ENCODE measurements at places on chromosomes 6 and 20.

DNA sequence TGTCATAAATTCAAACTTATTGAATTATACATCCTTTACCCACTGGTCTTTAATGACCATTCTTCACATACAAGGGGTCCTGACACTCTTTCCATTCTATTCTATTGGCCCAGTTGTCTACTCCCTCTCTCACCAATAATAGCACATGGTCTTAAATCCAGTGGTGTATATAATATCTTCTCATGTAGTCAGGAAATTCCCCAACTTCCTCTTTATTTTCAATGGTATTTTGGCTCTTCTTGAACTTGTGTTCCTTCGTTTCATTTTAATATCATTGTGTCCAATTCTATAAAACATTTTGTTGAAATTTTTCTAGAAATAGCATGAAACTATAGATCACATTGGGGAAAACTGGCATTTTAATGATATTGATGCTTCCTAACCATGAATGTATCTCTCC is 36.8 kb downstream of the PSMB9 start:
- no peak for DNase-seq

- no peak for DNase-seq
Observed at GRCh38 chr20:62906647-62907375, 19.5 kb downstream of the DIDO1 start.

- DNase-seq = no peak
Observed at GRCh38 chr20:63322933-63323273, 29.9 kb downstream of the COL20A1 start.

GRCh38 chr6:98967616-98968015 is 19.9 kb upstream of the FBXL4 start:
- DNase-seq = no peak

GRCh38 chr6:100216760-100217159 is 222.7 kb upstream of the MCHR2 start:
- DNase-seq = no peak

DNA sequence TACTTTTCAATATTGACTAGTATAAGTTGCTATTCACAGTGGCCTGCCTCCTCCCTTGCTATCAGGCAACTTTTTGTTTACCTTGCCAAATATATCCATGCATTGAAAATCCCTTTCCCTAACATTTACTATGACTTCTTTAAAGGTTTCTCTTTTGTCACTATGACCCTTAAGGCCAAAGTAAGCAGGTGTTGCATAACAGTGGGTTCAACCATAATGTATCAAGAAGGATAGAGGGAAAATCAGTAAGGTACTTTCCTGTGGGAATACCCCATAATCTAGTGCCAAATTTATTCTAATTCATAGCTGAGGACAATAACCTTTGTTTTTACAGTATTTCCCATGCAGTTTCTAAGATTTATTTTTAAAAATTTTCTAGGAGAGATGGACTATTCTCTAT is 527.6 kb downstream of the CDKAL1 start:
- no peak for DNase-seq

DNA sequence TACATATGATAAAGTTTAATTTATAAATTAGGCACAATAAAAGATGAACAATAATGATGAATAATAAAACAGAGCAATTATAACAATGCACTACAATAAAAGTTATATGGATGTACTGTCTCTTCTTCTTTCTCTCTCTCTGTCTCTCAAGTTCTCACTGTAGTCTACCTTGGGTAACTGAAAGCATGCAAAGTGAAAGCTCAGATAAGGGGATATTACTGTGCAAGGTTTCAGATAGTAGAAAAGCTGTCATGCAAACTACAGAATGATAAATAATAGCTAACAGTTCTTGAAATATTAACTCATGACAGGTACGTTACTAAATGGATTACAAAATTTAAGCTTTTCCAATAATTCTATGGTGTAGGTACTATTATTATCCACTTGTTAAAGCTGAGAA is 311.9 kb upstream of the PRDM1 start:
- DNase-seq = no peak

DNA sequence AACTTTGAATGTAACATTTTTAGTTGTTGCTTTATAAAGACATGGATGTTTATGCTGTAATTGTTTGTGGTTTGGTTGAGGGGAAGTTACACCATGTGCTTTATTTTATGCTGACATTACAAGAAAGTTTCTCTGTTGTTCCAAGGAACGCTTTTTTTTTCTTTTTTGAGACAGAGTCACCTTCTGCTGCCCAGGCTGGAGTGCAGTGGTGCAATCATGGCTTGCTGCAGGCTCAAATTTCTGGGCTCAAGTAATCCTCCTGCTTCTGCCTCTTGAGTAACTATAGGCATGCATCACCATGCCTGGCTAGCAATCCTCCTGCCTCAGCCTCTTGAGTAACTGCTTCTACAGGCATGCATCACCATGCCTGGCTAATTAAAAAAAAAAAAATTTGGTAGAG is 21.0 kb upstream of the IFNGR1 start:
- no peak for DNase-seq

GRCh38 chr20:64041040-64041780 is 5.2 kb downstream of the C20orf204 start:
- DNase-seq = no peak

DNA sequence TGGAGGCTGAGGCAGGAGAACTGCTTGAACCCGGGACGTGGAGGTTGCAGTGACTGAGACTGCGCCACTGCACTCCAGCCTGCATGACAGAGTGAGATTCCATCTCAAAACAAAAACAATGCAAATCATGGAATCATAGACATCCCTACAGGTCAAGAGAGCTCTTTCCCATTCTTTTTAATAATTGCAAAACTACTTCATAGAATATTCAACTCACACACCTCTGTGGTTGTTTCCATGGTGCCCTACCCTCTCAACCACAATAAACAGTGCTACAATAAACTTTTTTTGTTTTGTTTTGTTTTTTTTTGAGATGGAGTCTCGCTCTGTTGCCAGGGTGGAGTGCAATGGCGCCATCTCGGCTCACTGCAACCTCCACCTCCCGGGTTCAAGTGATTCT is 11.8 kb upstream of the ADNP start:
- no peak for DNase-seq

GRCh38 chr6:40695114-40695513 is 108.0 kb upstream of the LRFN2 start:
- no peak for DNase-seq

DNA sequence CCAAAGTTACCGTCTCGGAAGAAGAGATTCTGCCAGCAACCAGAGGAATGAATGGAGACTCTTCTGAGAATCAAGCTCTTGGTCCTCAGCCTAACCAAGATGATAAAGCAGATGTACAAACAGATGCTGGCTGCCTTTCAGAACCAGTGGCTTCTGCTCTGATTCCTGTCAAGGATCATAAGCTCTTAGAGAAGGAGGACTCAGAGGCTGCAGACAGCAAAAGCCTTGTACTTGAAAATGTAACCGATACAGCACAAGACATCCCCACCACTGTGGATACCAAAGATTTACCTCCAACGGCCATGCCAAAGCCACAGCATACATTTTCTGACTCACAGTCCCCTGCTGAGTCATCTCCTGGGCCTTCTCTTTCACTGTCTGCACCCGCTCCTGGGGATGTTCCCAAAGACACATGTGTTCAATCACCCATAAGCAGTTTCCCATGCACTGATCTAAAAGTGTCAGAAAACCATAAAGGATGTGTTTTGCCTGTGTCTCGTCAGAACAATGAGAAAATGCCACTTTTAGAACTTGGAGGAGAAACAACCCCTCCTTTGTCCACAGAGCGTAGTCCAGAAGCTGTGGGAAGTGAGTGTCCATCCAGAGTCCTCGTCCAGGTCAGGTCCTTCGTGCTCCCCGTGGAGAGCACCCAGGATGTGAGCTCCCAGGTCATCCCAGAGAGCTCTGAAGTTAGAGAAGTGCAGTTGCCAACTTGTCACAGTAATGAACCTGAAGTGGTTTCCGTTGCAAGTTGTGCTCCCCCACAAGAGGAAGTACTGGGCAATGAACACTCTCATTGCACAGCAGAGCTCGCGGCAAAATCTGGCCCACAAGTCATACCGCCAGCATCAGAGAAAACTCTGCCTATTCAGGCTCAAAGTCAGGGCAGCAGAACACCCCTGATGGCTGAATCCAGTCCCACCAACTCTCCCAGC is 109.6 kb downstream of the RTN4IP1 start:
- peak; percentile 45 for DNase-seq

DNA sequence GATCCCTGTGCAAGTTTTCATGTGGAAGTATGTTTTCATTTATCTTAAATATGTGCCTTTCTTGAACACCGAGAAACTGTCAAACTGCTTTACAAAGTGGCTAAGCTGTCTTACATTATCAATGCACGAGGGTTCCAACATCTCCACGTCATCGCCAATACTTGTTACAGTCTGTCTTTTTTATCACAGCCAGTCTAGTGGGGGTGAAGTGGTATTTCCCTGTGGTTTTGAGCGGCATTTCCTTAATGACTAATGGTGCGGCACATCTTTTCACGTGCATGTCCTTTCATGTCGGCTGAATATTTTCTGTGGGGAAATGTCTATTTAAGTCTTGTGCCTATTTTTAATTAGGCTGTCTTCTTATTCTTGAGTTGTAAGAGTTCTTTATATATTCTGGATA is 280.4 kb downstream of the FOXC1 start:
- DNase-seq = no peak

GRCh38 chr6:106628658-106629102 is 618 bp downstream of the RTN4IP1 start:
- DNase-seq = no peak

DNA sequence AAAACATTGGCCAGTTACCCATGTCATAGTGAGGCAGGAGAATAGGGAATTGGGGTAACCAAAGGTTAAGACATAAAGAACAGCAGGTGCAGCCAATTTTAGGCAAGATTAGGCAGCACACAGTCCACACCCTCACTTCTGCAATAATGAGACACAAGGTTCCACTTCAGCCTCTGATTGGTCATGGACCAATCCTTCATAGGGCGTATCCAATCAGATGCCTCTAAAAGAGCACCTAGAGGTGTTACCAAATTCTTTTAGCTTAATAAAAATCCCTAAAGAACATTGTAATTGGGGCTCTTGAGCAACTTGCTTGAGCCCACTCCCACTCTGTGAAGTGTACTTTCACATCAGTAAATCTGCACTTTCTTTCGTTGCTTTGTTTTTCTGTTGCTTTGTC is 302.4 kb downstream of the PREX1 start:
- DNase-seq = no peak

GRCh38 chr6:79864421-79864820 is 82.9 kb downstream of the ELOVL4 start:
- DNase-seq = no peak

GRCh38 chr20:31560746-31561598 is 44.1 kb upstream of the ID1 start:
- no peak for DNase-seq

GRCh38 chr20:49888212-49889000 is 26.9 kb downstream of the SPATA2 start:
- DNase-seq = no peak

DNA sequence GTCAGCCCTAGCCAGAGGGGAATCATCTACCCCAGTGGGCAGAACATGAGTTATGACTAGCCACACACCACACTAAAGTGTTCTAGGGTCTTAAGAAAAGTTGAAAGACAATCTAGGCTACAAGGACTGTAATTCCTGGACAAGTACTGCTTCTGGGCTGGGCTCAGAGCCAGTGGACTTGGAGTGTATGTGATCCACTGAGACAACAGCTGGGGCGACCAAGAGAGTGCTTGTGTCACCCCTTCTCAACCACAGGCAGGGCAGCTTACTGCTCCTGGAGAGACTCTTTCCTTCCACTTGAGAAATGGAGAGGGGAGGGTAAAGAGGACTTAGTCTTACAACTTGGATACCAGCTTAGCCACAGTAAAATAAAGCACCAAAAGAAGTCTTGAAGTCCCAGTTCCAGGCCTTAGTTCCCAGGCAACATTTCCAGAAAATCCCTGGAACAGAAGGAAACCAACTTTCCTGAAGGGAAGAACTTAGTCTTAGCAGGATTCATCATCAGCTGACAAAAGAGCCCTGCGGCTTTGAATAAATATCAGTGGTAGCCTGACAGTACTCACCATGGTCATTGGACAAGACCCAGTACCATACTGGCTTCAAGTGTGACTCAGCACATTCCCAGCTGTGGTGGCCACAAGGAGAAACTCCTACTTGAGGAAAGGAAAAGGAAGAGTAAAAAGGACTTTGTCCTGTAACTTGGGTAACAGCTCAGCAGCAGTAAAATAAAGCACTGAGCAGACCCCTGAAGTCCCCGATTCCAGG is 355.1 kb upstream of the ADGRB3 start:
- no peak for DNase-seq

DNA sequence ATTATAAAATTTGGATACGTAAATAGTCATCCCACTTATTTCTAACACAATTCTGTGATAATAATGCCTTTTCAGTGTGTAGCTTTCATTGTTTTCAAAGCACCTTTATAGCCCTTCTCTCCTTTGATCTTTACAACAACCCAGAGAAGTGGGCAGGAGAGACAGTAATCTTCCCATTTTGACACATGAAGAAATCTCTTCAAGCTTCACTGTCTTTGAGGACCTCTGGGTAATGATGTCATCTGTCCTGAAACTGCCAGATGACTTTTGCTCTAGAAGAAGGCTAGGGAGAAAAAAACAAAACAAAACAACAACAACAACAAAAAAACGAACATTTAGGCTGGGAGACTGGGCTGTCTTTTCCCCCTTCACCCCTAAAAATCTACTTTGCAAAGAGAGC is 203.0 kb downstream of the KCNQ5 start:
- DNase-seq = no peak

- DNase-seq = no peak
Observed at GRCh38 chr6:20915156-20915555, 380.9 kb downstream of the CDKAL1 start.

DNA sequence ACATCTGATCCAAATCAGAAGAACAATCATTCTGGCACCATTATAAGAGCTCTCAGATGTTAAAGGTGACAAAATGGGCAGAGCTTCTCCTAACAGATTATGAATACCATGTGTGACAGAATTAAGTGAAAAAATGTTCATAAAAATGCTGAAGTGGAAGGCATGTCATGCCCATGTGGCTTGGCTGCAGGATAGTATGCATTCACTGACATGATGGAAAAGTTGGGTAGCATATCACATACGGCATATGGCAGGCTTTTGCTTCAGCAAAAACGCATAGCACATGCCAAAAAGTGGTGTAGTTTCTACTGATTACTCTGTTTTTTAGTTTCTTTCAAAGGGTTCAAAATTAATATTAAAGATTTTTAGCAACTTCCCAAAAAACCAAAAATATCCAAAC is 731.5 kb upstream of the EPHA7 start:
- DNase-seq = no peak

- DNase-seq = no peak
Observed at GRCh38 chr20:32495217-32495565, 89.9 kb downstream of the NOL4L start.
